ENCODE measurements at places on chromosomes 7 and 10.

GRCh38 chr7:64959072-64959747, 31.6 kb downstream of the ZNF117 start:
- no peak for DNase-seq

GRCh38 chr7:17369691-17370426, 71.4 kb downstream of the AHR start:
- DNase-seq: no peak

DNA sequence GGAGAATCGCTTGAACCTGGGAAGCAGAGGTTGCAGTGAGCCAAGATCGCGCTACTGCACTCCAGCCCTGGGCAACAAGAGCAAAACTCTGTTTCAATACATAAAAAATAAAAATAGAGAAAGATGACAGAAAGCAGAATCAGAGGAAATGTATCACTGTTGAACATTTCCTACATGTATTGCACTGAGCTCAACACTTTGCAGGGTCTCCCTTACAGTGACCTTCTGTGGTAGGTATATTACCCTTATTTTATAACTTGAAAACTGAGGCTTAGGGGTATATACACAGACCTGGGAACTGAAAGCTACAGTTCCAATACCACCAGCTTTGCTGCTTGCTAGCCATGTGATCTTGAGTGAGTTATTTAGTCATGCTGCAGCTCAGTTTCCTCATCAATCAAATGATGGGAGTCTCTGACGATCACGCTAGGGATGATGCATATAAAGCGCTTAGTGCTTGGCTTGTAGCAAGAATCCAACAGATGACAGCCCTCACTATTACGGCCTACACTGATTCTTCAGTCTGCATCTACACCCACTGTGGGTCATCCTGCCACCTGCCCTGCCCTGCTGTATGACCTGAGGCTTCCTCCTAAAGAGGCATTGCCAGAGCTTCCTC, 99.0 kb downstream of the PDE1C start:
- no peak for DNase-seq

DNA sequence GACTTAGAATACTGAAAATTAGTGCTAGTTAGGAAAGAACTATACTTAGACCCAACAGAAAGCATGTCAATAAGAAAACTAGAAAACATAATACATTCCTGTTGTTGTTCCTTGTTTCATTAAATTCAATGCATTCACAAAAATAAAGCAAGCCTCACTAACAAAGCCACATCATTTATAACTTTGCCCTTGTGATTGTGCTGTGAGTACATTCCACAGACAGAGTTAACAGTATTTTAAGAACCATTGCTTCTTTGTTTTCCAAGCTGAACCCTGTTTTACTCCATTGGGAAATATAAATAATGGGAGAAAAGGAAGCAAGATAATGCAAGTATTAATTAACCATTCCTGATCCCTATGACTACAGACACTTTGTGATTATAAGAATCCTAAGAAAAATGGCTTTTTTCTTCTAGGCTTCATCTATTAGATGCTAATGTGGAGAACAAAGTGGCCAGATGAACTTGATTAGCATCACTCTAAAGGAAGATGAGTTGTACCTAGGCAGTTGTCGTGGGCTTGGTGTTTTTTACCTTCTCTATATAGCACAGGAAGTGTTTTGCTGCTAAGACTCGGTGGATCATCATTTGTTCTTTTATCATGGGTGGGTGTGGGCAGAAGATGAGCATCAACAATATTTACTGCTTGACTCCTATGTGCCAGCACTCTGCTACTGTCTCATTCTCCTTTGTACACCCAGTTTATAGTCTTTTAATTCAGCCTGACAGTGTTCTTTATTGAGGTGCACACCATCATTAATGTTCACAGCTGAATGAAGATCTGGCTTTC, 34.2 kb upstream of the ZNRF2 start:
- no peak for DNase-seq

DNA sequence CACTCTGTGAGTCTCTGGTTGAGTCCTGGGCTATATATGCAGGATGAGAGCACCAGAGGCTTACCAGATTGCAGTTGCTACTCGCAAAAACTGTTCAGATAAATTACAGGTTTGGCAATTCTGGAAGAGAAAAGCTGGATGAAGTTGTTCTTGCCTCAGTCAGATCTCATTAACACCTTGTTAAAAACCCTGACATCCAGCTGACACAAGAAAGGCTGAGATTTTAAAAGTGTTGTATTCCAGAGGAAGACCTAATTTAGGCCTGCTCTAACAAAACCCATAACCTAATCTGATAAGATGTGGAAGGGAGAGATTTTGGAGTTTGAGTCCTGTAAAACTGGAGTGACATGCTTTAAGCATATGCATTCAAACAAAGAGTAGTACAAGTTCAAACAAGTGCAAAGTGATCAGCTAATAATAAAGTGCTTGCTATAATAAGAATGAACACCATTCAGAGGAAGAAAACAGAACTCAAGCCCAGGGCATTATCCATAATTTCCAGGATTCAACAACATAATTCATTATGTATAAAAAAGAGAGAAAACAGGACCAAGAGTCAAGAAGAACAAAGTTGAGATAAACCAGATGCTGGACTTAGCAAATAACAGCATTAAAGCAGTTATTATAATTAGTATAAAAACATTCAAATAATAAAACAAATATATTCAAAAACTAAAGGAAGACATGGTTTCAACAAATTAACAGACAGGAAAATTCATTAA, 135.5 kb downstream of the CD36 start:
- no peak for DNase-seq

DNA sequence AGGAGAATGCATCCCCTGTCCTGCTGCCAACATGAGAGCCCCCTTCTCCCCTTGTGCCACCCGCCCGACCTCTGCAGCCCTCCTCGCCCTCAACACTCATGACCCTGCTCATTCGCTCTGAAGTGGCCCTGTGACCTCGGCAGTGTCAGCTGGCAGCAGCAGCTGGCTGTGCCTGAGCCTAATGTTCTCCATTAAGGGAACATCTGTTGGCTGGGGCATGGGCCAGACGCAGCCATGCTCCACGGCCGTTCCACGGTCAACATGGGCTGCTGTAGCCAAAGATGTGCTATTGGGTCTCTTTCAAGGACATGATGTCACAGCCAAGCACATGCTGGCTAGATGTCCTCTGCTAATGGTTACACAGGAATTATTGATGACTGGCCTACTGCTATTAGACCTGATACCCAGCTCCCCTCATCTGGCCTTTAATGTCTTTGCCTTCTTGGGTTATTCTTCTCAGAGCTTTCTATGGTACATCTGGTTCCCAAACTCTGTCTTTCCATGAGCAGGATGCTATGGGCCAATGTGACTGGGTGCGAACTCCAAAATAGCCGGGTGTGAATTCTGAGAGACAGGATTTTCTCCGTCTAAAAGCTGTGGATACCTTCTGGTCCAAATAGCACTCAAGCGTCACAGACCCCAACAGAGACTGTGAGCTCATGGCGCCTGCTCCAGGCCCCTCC, 22.4 kb downstream of the ADCYAP1R1 start:
- DNase-seq: peak; percentile 76

- no peak for DNase-seq
Measured at GRCh38 chr10:92081641-92082040, 158.1 kb downstream of the BTAF1 start.

DNA sequence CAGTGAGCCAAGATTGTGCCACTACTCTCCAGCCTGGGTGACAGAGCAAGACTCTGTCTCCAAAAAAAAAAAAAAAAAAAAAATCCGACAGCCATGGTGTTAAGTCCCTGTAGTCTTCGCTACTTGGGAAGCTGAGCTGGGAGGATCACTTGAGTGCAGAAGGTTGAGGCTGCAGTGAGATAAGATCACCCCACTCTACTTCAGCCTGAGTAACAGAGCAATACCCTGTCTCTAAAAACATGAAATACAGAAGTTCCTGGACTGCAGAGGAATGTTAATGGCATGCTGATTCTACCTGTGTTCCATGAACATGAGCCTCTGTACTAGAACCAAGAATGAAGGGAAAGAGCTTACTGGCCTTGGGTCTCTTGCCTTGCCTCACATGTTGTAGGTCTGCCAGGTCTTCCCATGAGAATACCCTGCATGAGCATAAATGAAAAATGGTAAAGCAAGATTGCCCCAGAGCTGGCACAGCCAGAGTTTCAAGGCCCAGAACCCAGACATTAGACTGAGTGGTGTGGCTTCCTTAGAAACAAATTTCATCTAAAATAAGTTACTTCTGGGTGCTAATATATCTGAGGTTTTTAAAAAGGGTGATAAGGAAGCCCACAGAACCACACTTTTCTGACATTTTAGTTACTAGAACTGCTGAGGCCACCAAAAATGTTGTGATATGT, 8.6 kb downstream of the YAE1 start:
- no peak for DNase-seq

DNA sequence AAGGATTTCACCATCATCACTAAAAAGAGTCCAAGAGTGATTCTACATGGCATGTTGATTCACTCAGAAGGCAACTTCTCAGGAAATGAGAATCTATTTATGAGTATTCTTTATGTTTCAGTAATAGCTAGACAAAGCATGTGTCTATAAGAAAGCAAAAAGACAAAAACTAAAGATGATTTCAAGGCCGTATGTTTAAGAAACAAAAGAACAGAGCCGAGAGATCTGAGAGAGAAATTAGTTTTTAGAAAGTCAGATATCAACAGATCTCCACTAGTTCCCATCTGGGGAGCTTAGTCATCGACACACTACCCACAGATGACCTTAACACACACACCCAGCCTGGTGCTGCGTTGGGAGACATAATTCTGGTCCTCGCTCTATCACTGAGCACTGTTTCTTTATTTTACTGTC, 21.0 kb downstream of the PIP4K2A start:
- no peak for DNase-seq

- no peak for DNase-seq
Measured at GRCh38 chr7:112022128-112022527, 184.1 kb downstream of the DOCK4 start.

DNA sequence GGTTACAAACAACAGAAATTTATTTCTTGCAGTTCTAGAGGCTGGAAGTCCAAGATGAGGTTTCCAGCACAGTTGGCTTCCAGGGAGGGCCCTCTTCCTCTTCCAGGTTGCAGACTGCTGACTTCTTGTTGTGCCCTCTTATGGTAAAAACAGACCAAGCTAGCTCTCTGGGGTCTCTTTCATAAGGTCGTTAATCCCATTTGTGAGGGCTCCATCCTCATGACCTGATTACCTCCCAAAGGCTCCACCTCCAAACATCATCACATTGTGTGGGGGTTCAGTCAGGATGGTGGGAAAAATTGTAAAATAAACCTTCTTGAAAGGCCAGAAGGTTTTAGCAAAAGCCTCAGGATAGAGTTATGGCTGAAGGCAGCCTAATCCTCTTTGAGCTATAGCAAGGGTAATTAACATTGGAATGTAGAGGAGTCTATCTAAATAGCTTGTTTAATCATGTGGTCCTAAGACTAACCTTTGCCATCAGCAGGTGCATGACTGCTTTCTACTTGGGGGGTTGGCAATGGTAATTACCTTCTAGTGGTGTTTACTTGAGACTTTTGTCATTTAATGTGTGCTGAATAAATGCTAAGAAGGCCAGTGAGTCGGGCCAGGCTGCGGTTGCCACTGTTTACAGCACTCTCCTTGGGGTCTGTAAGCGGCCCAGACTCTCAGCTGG, 80.8 kb downstream of the PPP1R17 start:
- no peak for DNase-seq

GRCh38 chr7:41029072-41029499, 673.8 kb downstream of the INHBA start:
- no peak for DNase-seq

DNA sequence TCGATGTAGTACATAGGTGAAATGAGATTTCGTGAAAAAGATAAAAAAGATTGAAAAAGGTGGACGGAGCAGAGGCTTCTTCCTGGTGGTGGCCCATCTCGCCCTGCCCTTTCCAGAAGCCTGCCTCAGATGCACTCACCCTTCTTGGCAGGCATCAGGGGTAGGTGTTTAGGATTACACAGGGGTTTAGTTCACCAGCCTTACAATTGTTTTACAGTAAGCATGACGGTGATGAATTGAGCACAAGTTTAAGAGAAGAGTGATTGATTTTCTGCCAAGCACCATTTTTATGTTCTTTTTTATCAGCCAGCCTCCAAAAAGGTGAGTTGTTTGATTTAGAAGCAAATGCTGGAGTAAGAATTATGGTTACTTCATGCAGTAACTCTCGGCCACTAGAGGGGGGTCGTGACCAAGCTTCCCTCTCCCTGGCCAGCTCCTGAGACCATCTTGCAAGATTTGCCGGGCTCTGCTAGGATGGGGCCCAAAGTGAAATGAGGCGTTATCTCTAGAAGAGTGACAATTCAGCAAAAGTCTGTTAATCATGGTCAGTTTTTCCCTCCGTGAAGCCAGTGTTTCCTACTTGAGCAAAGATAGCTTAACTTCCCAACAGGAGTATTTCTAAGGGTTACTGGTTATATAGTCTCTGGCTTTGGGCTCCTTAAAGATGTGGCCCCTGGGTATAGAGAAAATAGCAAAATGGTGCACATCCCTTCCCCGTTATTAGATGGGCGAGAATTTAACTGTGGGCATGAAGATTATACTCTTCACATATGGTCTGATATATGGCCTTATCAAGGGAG, 228.8 kb downstream of the BMPER start:
- peak; percentile 72 for DNase-seq

- DNase-seq: no peak
Measured at GRCh38 chr7:38393874-38394273, 120.4 kb upstream of the TARP start.

- no peak for DNase-seq
Measured at GRCh38 chr7:75655536-75655935, 83.2 kb downstream of the HIP1 start.

- no peak for DNase-seq
Measured at GRCh38 chr7:2540641-2541051, 14.7 kb downstream of the BRAT1 start.

DNA sequence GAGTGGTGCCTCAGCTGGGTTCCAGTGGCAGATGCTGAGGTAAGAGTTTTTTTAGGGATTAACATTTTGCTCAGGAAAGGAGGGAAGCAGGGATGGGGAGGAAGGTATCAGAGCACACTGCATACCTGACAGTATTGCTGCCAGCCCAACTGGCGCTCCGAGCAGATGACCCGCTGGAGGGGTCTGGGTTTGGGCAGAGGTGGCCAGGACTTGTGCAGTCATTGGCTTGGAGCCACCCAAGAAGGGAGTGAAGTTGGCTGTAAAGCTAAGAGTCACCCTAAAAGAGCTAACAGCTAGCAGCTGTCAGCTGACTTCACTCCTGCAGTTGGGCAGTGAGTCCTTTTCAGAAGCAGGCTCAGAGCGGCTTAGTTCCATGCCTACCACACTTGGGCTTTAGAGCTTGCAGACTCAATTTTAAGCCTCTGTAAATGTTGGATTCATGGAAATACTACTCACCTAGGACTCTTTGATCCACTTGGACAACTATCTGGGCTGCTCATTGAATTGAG, 5.8 kb upstream of the ARHGAP22 start:
- no peak for DNase-seq

Data from gastrocnemius medialis (tissue), 4 donors.